Fibroblast of the aortic adventitia (primary cell): ENCODE measurements at places on chromosomes 6 and 20. TPM values are rescaled to one million over a fixed set of nuclear protein-coding genes. Genes with fewer than 3 reads are reported as not detected.
A peak's percentile ranks its signal among the peaks of the same experiment; 100 is the strongest.

Gene CCDC170
- total RNA-seq, result 0.09 and 0.82 TPM in 2 replicates

GRCh38 chr6:43781941-43782704, 12.1 kb downstream of the VEGFA start:
- no peak for DNase-seq

GRCh38 chr6:128259029-128259724, 261.2 kb downstream of the PTPRK start:
- DNase-seq, result no peak

GRCh38 chr6:109912118-109912517, 66.0 kb upstream of the GPR6 start:
- DNase-seq, result no peak

Gene PRKN
- 2.0 and 4.0 TPM in 2 replicates for total RNA-seq

GRCh38 chr20:23007886-23008655, 27.0 kb upstream of the SSTR4 start:
- no peak for DNase-seq

DNA sequence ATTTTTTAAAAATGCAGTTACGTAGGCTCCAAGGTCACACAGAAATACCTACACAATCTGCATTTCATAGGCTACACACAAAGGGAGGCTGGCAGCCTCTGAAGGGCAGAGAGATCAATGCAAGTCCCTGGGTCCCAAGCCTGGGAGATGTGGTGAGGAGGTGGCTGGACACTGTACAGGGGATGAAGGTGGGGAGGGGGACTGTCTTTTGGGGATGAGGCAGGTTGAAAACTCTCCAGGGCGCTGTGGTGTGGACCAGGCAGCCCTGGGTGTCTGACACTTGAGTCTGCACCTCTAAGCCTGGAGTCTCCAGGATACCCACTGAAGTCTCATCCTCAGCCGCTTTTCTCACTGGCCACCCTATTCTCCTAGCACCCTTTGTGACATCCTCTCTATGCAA, 24.5 kb downstream of the TXNDC5 start:
- no peak for DNase-seq

GRCh38 chr6:126761854-126762253, 356.6 kb upstream of the RSPO3 start:
- peak; percentile 44 for DNase-seq

GRCh38 chr6:34958734-34959133, 69.7 kb downstream of the ANKS1A start:
- DNase-seq, result no peak

DNA sequence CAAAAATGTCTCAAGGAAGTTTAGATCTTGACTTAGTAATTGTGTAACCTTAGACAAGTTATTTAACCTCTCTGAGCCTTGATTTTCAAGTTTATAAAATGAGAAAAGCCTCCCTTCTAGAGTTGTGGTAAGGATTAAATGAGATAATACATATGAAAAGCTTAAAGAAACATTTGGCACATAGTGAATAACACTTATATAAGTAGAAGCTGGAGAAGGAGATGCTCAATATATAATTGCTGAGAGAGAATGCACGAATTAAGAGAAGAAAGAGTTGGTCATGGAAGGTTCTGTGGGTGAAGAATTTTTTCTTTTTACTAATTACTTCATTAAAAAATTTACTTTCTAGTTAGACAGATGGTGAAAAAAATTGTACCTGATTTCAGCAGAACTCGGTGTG, 5.3 kb downstream of the ACSS2 start:
- no peak for DNase-seq

- DNase-seq, result peak; percentile 57
These were observed at the start of gene RREB1 for GRCh38 chr6:7107578-7108195. RREB1 (plus strand) TSS chr6:7107961; CDS start chr6:7181912, 73,951 bp downstream.

DNA sequence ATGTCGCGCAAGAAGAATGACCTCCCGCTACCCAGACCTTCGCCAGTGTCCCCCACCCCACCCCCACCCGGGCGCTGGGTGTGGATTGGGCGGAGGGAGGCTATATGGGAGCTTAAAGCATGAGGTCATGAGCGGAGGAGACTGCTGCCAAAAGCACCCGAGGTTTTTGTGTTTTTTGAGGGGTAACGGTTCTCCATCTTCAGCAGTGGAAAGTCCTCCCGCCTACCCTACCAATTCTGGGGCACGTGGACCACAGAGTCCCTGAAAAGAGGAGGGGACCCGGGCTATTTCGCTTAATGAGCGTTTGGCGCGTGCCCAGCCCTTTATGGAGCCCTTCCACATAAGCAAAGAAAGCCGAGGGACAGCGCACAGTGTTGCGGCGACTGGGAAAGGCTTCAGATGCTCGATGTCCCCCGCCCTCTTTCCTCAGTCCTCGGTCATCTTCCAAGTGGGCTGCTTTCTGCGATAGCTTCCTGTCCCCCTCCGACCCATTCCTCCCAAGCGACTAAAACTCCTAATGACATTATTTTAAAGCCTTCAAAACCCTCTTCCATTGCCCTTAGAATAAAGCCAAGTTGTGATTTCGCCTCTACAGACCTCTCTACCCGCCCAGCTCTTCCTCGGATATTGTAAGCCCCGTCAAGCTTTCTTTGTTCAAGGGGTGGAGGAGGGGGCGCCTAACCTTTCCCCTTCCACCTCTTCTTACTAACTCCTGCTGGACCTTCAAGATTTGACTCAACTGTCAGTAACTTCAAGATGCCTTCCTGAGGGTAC, 2.1 kb upstream of the TRERF1 start:
- DNase-seq, result peak; percentile 66

DNA sequence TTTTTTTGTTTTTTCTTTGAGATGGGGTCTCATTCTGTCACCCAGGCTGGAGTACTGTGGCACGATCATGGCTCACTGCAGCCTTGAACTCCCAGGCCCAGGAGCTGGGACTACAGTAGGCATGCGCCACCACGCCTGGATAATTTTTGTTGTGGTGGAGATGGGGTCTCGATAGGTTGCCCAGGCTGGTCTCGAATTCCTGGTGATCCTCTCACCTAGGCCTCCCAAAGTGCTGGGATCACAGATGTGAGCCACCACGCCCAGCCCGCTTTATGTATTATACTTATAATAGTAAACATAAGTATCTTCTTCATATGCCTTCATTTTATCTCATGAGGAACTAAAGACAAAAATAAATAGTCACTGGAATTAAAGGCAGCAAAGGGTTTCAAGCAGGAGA, 63.5 kb downstream of the GINS1 start:
- no peak for DNase-seq

Gene FAM83B
- 0.09 TPM in 1 of 2 replicates, not detected in the other for total RNA-seq

DNA sequence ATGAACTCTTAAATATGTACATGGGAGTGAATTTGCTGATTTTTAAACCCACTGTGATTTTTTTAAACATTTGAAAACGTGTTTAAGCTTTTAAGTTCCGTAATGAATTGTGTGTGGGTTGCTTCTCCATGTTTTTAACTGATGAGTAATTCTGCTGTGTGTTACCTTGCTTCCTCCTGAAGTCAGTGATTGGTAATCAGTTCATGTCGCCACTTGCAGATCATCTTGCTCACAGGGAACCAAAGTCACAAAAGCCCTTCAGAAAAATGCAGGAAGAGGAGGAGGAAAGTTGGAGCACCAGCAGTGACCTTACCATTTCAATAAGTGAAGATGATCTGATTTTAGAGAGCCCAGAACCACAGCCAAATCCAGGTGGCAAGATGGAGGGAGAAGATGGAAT, 36.7 kb downstream of the KIZ start:
- no peak for DNase-seq

- no peak for DNase-seq
These were observed 29.4 kb upstream of the KIF3B start for GRCh38 chr20:32248043-32248442.

- no peak for DNase-seq
These were observed 59.0 kb upstream of the TFB1M start for GRCh38 chr6:155373276-155373675.

GRCh38 chr6:152305672-152306071, 331.5 kb downstream of the SYNE1 start:
- DNase-seq, result no peak
